Activated naive CD4-positive, alpha-beta T cell (primary cell): ENCODE measurements at places on chromosomes 2 and 18.

- no peak for DNase-seq
These were observed 82.0 kb downstream of the PMS1 start for GRCh38 chr2:189866296-189866695.

- DNase-seq, result no peak
These were observed 735.7 kb upstream of the SLC8A1 start for GRCh38 chr2:41187376-41188122.

- DNase-seq, result no peak
These were observed 87.2 kb downstream of the COBLL1 start for GRCh38 chr2:164754157-164755093.

DNA sequence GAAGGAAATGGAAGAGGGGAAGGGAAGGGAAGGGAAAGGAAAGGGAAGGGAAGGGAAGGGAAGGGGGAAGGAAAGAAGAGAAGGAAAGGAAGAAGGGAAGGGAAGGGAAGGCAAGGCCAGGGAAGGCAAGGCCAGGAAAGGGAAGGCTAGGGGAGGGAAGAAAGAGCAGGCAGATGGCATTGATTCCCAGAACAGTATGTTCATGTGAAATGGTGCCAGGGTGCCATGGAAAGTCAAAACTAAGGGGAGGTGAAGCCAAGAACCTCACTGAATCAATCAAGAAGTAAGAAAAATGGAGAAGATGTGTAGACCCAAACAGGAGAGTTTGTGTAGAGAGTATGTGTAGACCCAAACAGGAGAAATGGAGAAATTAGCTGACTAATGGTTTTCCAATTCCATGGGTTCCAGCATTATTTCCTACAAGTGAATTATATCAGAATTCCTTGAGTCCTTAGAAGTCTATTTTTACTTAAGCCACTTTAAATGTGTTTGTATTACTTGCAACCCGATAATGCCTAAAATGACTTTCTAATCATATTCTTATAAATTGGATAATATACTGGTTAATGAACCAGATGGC lies 367.6 kb downstream of the TXNL1 start:
- no peak for DNase-seq

- DNase-seq, result no peak
These were observed 309.5 kb downstream of the EPHA4 start for GRCh38 chr2:221262651-221263050.

GRCh38 chr18:35969676-35970075 lies 2.8 kb upstream of the RMP24 start:
- no peak for DNase-seq

DNA sequence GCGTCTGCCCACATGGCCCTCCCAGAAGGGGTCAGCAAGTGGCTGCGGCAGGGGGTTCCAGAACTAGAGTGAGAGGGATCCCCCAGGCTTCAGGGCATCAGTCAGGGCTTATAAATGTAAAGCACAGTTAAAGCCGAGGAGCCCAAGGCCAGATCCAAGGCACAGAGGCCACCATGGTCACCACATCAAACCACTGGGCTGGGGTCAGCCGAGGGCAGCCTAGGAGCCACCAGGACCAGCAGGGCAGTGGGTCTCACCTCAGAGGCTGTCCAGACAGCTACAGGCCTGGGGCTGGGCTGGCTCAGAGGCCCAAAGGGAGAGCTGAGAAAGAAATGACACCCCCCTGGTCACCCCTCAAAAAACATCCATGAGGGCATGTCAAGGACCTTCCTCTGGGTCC lies 188.5 kb downstream of the INHBB start:
- no peak for DNase-seq

DNA sequence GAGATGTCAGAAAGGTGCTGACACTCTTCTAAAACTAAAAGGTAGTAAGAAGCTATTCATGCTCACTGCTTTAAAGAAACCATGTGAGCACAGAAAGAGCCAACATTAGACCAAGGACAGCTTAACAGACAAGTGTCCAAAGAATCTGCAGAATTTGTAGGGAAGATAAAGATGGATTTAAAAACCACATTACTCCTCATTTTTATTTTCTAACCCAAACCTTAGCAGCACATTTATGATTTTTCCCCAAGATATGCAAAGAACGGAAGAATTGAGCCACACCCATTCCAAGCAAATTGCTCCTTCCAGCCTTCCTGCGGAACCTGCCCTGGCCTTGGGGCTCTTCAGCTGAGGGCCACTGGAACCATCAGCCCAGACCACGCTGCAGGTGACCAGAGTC lies 26.9 kb downstream of the MBP start:
- DNase-seq, result no peak

GRCh38 chr2:181578829-181579228 lies 78.1 kb downstream of the CERKL start:
- DNase-seq, result no peak

- no peak for DNase-seq
These were observed 111.1 kb downstream of the KLHL14 start for GRCh38 chr18:32661486-32662299.

DNA sequence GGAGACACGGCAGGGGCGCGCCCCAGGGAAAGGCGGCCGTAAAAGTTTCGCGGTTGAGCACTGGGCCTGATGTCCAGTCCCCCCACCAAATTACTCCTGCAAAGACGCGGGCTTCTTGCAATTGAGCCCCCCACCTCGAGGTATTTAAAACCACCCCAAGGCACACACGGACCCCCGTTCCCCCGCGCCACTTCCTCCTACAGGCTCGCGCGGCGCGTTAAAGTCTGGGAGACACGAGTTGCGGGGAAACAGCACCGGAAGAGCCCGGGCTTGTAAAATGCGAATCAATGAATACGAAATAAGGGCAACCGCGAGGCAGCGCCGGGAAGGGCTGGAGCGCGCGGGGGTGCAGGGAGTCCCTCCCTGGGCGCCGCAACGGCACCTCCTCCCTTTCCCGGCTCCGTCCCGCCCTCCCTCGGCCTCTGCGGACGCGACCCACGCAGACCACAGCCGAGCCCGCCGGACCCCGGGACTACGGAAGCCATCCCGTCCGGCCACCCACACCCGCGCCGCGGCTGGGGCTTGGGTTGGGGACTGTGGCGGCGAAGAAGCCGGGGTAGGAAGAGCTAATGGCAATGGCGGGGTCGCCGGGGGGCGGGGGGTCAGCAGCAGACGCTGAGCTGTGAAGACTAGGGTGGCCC lies 918 bp upstream of the NETO1 start:
- no peak for DNase-seq

DNA sequence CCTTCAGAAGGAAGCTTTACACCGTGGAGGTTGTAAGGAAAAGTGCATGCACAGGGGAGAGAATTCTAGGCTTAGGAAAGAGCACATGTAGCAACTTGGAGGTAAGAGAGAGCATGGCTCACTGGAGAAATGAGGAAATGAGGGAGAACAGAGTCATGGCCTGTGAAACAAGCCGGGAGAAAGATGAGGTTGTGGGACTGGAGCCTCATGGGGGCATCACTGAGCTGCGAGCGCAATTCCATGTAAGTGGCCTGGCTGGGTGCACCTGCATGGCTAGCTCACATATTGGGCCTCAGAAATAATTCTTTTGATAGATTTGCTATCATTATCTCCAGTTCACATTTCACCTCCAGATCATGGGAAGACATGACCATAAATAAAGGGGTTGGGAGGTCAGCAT lies 785.5 kb upstream of the RAB6C start:
- DNase-seq, result no peak

DNA sequence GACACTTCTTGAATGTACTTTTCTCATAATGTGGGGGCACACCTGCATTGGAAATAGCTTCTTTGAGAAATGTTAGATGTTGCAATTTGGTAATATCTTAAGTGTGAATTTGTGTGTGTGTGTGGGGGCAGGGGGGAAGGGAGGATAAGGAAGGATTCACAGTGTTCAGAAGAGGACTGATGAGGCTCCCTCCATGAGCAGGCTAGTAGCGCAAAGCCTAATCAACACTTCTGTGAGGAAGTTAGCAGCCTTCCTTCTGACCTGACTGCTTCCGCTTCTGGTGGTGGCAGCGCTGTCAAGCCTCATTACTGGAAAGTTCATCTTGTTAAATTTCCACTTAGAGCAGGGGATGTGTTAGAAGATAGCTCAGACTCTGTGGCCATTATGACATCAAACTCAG lies 295.4 kb upstream of the SPRED2 start:
- DNase-seq, result no peak

DNA sequence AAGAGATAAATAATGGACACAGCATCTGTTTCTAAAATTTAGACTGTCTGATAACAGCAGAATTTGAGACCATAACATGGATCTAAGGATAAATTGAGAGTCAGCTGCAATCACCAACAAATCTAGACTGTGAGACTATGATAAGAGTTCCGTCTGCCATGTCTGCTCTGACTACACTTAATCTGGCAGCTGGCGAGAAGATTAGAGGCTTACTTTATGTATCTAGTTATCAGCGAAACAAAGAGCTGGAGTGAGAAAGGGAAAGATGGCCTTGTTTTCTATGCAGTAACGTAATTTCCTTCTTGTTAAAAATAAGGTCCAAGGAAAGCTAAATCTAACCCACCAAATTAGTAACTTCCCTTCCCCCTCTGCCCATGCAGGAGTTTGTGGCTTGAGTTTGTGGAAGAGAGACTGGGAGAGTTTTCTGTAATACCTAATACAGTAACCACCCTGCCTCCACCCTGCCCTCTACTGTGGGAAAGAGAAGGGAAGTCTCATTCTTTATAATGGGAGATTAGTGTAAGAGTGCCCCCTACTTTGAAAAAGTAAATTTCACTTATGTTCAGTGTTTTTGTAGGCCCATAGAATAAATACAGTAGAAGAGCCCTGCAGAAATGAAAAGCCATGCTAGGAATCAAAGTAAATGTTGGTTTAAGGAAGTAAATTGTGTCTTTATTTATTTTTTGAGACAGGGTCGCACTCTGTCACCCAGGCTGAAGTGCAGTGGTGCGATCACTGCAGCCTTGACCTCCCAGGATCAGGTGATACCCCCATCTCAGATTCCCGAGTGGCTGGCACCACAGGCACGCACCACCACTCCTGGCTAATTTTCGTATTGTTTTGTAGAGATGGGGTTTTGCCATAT lies 27.5 kb downstream of the EML4 start:
- no peak for DNase-seq

DNA sequence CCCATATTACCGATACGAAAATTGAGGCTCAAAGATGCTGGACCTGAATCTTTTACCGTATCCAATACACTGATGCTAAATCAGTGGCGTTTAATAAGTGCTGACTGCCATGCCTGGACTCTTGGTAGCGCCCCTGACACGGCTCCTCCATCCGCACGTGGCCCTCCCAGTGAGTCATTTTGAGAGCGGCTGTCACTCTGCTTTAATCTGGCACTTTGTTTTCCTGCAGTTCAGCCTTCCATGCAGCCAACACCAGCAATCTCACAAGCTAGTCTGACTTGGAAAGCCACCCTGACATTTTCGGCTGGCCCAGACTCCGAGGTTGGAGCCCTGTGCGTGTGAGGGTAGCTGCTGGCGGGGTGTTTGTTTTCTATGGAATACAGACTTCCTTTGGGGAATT lies 155.1 kb upstream of the LMAN1 start:
- DNase-seq, result no peak

DNA sequence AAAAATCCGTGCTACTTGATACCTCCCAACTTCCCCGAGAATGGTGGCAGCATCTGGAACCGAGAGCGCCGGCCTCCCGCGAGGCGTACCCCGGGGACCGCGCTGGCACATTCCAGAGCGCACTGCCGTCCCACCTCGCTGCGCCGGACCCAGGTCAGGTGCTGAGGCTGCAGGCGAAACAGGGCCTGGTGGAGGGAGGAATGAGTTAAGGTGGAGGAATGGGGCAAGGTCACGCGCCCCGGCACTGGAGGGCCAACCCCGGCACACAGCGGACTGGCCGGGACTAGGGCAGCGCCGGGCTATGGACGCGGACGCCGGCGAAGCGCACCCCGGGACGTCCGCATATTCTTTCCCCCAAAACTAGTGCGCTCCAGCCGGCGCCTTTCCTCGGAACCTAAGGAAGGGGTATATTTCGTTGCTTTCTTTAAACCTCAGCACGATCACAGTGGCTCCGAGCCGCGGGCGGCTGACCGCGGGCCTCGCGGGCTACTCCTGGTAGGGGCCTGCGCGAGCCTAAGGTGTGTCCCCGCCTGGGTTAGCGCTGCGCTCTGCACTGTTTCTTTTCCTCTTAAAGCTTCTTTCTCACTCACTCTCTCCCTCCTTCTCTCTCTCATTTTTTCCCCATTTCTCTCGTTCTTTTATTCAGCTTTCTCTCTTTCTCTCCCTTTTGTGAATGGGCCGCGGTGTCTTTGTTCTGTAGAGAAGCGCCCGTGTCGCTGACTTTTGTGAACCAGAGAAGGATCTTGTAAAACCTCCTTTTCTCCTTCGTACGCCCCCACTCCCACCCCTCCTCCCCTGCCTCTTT lies 2.1 kb upstream of the OTX1 start:
- DNase-seq, result no peak

GRCh38 chr2:25276569-25277465 lies 64.9 kb downstream of the DNMT3A start:
- DNase-seq, result peak; percentile 68

DNA sequence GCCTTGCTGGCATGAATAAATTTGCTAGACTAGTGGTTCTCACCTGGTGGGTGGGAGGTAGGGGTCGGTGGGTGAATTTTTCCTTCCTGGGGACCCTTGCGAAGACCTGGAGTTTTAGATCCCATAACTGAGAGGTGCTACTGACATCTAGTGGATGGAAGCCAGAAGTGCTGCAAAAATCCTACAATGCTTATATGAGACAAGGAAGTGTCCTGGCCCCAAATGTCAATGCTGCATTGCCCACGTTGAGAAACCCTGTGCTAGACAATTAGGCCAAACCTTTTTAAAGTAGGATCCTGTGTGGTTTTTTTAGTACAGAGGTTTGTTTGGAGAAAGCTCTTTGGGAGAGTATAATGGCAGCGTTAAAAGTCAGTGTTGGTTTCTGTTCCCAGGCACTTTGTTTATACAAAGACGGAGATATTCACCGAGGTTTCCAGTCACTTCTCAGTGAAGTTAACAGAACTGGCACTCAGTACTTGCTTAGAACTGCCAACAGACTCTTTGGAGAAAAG lies 9.6 kb downstream of the SERPINB8 start:
- no peak for DNase-seq

- DNase-seq, result no peak
These were observed 35.4 kb upstream of the REEP1 start for GRCh38 chr2:86372641-86373502.

DNA sequence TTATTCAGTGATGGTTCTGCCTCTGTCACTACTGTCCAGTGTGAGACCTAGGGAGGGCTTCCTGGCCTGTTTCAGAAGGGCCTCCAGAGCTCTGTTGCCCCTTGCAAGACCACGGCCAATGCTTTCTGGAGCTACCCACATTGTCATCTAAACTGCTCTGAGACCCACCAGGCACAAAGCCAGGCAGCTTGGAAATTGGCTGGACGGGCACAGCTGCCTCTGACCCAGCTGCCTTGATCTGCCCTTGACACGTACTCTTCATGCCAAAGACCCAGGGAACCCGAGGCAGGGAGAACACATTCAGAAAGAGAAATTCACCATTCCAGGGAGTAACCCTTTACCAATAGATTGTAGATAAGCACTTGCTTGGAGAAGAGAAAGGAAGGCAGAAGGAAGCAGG lies 183.7 kb upstream of the SIX2 start:
- no peak for DNase-seq

- DNase-seq, result no peak
These were observed 6.9 kb downstream of the HSBP1L1 start for GRCh38 chr18:79971211-79971952.

GRCh38 chr2:172372436-172372835 lies 55.0 kb upstream of the ITGA6 start:
- no peak for DNase-seq
